ENCODE measurements at places on chromosomes 2 and 18.

GRCh38 chr2:56583796-56584315 lies 400.1 kb downstream of the CCDC85A start:
- no peak for DNase-seq

DNA sequence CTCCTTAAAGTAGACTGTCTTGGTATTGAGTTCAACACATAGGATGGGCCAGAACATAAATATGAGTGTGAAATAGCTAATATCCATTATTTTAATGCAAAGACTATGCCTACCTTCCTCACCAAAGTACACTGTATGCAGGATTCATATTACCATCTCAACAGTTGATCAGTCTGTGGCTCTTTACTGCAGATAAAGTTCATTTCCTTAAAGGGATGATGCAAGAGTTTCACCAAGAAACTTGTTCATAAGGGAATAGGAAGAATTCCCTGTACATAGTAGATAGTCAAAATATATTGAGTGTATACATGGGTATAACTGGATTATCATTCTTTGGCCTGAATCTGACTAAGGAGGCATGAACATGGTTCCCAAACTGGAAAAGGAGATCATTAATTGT lies 35.0 kb downstream of the MARS2 start:
- no peak for DNase-seq

DNA sequence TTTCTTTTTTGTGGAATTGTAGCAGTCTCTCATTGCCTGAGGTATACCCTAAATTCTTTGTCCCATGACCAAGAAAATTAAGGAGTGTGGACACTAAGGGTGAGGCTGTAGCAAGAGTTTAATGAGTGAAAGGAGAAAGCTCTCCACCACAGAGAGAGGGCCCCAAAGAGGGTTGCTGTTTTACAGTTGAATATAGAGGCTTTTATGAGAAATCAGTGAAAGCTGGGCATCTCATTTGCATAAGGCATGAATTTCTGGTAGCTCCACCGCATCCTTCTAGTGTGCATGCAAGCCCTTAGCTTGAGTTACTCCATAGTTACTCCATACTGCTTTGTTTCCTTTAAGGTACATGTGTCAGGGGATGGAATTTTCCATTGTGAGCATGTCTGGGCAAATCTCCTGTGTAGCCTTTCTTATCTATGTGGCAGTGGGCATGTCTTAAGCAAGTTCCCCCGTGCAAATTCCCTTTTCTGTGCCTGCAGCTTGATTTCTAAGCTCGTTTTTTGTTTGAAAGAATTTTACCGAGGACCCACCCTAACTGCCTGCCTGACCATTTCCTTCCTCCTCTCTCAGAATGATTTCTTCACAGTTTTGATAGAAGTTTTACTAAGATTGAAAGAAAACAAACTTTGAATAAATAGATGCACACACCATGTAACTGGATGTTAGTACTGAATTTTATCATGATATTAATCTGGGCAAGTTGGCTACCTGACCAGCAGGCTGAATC lies 218.9 kb downstream of the PARD3B start:
- no peak for DNase-seq

- no peak for DNase-seq
These were observed 11.3 kb downstream of the NT5C1B start for GRCh38 chr2:18578033-18578432.

- DNase-seq, result no peak
These were observed 122.2 kb upstream of the IL1R2 start for GRCh38 chr2:101869527-101869926.

GRCh38 chr2:38141501-38141900 lies 65.5 kb upstream of the CYP1B1 start:
- DNase-seq, result no peak

DNA sequence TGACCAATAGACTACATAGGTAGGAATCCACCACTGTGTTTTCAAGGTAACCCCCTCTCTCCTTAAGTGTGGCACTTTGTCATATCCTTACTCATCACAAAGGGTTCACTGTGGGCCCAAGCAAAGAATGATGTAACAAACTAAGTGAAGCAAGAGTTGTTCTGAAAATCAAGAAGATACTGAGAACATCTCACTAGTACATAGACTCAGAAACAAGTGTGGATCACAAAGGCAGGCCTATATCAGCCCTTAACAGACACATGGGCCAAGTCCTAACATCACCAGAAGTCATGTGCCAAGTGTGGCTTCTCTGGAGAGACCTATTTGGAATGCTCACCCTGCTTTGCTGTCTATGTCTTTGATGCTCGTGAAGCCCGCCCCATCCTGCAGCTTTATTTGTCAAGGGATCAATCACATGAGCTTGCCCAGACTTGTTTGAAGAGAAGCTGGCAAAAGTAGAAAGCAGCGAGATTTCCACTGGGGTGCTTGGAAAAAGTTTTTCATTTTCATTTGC lies 131.2 kb upstream of the TTC39C start:
- DNase-seq, result no peak

DNA sequence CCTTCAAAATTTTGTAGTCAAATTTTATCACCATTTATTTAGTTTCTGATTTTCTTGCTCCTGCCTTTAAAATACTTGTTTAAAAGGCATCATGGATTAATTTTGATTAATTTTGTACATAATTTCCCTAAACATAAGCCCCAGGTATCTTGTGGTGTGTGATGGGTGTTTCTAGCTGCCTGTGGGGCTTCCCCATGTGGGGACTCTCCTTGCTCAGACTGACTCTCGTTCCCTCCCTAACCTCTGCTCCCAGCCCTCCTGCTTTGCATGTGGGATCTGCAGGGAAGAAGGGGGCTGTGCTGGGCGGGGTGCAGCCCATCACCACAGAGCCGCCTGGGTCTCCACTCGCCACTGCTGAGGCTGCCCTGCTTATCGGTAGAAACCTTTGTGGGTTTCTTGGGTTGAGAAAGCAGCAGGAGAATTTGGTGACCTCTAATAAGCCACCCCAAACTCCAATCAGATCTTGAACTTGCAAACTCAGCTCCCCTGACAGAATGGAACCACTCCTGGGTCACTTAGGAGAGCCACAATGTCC lies 72.5 kb downstream of the MRPS9 start:
- DNase-seq, result no peak

DNA sequence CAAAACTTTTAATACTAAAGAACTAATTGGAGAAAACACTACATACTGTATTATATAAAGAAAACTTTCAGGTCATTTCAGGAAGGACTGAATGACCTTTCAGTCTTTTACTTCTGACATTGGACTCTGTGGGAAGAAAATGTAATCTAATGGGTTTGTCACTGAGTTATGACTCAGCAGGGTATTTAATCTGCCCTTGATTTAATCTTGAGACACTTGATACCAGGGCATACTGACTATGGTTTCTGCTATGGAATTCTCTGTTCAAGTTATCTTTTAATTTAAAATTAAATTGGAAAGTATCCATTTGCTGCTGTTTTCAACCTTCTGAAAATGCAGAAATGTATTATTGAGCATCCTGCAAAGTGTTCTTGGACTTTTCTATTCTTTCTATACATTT lies 354.2 kb upstream of the GALNT5 start:
- no peak for DNase-seq

GRCh38 chr2:157107877-157108276 lies 149.6 kb upstream of the GALNT5 start:
- DNase-seq, result no peak
